ENCODE measurements at places on chromosomes 13 and 19.

- no peak for DNase-seq
Measured at GRCh38 chr13:28035146-28035782, 46.8 kb upstream of the URAD start.

DNA sequence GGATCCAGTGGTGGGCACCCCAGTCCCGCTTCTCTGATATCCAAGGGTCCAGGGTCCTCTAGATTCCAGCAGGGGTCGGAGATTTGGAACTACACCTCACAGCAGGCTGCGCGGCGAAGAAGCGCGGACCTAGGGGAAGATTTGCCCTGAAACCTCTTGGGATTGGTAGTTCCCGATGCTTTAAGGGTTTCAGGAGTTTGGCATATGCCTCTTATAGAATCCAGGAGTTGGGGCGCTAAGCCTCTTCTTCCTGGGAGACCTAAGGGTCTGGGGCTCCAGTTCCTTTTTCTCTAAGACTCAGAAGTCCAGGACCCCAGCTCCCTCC is 349 bp downstream of the BCL2L12 start:
- no peak for DNase-seq

DNA sequence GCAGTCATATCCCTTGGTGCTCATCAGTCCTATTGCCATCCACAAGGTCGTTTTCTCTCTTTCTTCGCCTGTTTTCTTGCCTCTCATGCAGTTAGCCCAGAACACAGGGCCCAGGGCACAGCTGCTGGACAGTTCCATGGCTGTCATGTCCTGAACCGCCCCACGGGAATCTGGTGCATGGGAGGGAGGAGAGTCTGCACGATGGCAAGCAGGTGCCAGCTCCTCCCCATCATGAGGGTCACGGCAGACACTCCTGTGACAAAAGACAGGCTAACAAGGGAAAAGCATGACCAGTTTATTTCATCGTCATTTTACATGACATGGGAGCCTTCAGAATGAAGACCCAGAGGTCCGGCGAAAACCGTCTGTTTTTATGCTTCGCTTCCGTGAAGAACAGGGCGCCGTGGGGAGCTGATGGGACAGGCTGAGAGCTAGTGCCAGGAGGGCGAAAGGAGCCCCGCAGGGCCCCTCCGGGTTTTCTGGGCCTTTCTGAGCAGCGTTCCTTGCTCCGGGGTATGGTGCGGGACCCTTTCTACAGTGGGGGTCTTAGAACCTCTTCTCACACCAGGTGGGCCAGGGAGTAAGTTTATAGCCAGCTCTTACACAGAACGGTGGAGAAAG is 135.7 kb downstream of the STK24 start:
- DNase-seq = no peak

DNA sequence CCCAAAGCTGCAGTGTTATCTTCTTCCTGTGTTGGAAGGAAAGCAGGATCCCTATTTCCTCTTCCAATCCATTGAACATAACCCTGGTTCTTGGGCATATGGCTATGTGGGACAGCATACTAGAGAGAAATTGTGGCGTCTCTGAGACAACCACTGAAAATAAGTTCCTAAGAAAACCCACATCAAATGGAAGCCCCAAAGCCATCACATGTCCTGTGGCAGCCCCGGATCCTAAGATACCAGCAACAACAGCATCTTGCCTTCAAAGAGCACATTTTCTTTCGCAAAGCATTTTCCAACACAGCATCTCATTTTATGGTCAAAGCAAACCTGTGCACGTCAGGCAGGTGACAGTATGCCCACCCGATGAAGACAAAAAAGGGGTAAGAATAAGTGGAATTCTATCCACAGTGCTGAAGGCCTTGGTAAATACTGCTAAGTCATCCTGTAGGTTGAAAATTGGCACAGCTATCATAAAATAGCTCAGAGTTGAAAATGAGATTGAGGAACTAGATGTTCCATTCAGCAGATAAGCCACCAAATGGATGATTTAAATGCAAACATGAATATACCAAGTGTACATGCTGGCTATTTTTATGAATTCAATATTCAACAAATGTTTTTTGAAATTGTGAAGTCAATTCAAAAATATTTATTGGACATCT is 232.2 kb downstream of the DLEU7 start:
- no peak for DNase-seq

GRCh38 chr13:113052206-113052605 is 53.4 kb upstream of the F7 start:
- DNase-seq = no peak

DNA sequence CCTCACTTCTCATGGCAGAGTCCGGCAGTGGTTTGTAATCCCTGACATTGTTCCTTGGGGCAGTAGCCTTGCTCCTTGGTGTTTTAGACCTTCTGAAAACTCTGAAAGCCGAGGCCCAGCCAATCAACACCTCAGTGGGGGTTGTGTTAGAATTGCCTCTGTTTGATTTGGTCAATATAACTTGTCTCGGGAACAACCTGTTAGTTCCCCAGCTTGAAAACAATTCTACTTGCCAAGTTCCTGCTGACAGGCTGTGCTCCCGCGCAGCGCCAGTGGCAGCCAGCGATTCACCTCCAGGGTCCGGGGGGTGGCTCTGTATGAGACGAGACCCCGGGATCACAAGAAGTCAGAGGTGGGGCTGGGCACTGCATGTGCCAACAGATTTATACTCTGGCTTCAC is 81.4 kb upstream of the MEDAG start:
- no peak for DNase-seq

- no peak for DNase-seq
Measured at GRCh38 chr19:15614507-15615379, at the start of gene CYP4F8. Gene CYP4F8, plus strand, starts transcription at chr19:15615218. Its CDS starts 399 bp downstream, at chr19:15615617.

DNA sequence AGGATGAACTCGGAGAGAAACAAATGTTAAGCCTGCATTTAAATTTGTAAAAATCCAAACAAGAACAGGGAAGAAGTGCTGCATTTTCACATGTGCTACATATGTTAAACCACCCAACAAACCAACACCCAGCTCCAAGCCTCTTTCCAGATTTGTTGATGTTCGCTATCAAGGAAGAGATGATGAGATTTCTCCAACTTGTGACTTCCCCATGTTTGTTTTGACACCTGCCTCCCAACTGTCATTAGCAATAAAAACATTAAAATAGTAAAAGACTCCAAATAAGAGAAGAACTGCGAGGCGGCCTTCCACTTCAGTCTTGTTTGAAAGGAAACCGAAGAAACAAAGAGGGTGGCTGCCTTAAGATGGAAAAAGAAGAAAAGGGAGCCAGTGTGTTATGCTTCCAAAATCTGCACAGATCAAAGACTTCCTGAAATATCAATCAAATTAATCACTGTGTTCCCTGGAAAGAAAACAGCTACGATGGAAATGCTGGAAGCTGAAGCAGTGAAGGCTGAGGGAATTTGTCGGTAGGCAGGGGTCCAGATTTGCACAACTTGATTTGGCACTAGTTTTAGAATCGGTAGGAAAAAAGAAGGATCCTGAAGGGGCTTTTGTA is 14.0 kb upstream of the GGACT start:
- DNase-seq = no peak

DNA sequence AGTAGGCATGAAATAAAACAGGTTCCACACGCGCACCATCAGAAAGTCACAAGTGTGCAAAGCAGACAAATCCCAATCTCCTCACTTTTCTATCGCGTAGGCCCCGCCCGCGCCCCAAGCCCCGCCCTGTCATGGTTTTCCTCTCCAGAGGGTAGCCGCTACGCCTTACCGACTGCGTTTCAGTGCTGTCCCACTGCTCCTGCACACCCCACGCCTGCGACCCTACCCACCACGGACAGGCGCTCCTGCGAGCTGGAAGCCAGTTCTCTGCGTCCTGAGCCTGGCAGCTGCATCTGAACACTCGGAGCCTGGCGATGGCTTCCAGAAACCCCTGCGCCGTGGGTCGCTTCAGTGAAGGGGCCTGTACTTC is 379 bp upstream of the ZNF470 start:
- no peak for DNase-seq

DNA sequence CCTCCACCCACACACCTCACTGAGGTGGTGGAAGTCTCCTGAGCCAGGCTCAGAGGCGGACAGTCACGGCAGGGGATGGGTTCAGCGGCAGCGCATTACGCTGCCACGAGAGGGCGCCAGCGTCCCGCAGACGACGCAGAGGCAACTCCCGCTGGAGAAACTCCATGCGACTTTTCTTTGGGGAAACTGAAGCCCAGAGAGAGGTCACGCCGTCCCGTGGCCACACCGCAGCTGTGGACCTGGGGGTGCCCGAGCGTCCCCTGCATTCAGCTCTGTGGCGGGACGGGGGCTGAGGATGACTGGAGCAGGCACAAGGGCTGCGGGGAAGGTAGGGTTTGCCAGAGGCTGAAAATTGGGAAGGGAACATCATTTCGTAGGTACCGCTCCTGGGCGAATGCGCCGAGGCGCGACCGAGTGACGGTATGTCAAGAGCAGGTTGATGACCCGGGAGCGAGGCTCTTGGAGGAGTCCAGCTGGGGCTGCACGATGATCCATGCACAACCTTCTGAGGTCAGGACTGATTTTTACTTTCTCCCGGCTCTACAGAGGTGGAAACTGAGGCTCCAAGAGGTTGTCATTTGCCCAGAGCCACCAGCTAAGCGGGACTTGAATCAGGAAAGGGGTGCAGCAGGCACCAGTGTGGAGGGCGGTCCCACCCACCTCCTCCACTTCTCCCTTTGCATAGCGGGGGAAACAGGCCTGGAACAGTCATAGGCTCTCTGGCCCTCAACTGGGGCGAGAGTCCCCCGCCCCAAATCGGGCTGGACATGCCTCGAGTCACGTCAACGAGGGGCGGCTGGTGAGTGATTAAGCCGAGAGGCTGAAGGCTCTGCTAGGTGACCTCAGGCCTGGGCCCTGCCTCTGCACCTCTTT is 690 bp upstream of the ARRDC2 start:
- peak; percentile 80 for DNase-seq

DNA sequence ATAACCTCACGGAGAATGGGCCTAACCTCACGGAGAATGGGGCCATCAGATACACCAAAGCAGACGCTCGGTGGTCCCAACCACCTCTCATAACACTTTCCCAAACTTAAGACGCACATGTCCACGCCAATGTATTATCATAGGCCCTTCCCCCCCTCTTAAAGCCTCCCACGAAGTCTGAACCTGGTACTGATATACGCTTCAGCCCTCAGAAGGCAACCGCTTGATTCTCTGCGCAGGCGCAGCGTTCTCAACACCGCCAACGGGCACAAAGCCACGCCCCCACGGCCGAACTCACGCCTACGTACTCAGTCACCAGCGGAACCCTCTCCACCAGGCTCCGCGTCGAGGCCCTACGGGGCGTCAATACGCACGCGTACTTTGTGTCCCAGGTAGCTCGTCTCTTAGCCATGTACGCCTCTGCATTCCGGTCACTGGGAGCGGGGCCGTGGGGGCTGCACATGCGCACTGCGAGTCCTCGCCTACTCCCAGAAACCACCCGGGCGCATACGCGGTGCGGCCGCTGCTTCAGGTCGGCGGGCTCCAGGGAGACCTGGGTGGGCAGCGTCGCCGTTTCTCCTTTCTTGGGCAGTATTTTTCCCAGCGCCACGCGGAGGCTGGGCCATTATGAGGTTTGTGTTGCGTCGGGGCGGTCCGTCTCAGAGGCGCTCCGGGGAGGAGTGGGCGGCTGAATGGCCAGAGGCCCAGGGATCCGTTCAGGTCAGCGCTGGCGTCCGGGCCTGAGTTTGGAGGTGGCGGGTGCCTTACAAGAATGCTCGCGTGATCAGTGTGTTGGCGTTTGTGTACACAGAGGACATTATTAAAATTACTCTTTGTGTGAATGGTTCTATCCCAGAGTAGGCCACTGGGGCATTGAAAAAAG is 25.3 kb downstream of the ZNF582 start:
- DNase-seq = peak; percentile 98

GRCh38 chr13:47904241-47904640 is 96.8 kb downstream of the SUCLA2 start:
- DNase-seq = no peak

DNA sequence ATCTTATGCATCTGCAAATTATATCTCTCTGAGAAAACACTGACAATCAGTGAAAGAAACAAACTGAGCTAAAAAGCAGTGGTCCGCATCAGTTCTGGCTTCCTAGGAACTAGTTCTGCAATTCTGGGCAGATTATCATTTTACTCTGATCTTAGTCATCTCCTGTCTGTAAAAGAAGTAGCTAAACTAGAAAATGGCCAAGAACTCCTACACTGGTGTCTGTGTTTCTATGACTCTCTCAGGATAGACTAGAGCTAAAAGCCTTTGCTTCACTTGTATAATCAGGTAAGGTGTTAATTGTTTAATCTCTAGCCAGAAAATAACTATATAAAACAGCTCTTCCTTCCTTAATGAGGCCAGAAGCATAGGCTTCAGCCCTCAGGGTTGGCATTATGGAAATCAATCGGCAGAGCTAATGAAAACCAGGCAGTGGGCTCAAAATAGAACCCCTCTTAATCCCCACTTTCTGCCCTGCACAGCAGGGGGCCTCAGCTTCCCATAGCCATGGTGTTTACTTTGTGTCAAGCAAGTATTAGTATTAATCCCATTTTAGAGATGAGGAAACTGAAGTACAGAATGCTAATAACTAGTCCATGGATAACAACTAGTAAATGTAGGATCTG is 459.2 kb downstream of the FGF14 start:
- DNase-seq = no peak

DNA sequence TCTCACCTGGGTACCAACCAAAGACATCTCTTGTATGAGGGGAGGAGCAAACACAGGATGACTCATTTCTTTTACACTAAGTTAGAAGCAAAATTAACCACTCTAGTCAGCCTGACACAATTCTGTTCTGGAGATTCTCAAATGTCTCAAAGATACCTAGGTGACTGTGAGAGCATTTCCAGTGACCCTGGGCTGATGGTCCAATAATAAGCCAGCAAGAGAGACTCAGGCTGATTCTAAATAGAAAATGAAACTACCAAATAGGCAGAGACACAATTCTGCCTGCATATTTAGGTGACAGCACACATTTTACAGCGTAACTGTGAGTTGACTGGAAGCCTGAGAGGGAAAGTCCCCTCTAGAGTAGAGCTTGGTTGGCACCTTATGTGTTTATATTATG is 16.3 kb downstream of the ZNF91 start:
- DNase-seq = no peak

DNA sequence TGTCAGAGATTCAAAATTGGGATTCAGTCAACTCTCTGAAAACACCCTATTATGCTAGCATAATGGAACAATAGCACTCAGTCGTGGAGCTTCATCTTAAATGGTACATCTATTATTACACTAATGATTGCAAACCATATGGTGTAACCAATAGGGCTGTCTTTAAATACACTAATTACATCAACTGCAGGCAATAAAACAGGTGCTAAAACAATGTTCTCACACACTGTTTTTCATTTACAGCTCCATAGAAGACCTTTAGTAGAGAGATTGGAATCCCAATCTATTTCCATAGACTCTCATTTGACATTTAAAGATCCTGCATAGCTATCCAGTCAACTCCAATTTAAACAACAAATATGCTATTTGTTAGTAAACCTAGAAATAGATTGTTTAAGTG is 1917.4 kb downstream of the OLFM4 start:
- DNase-seq = no peak

All from fibroblast of pulmonary artery (primary cell).